ENCODE measurements at places on chromosomes 13 and 19.

DNA sequence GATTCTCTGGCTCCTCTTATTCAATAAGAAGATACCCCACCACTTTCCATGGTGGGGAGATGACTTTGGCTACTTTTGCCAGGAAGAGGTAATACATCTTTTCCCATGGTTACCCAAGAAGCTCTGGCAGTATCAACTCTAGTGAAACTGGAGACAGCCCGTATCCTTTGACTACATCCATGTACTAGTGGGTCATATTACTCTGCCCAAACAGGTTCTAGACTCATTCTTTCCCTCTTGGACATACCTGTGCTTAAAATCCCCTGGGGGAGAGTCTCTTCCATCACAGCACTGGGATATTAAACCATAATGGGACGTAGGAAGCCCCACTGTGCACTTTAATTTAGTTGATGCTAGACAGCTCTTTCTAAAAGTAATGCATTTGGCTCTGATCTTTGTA, 144.7 kb upstream of the KLF12 start:
- DNase-seq: no peak

DNA sequence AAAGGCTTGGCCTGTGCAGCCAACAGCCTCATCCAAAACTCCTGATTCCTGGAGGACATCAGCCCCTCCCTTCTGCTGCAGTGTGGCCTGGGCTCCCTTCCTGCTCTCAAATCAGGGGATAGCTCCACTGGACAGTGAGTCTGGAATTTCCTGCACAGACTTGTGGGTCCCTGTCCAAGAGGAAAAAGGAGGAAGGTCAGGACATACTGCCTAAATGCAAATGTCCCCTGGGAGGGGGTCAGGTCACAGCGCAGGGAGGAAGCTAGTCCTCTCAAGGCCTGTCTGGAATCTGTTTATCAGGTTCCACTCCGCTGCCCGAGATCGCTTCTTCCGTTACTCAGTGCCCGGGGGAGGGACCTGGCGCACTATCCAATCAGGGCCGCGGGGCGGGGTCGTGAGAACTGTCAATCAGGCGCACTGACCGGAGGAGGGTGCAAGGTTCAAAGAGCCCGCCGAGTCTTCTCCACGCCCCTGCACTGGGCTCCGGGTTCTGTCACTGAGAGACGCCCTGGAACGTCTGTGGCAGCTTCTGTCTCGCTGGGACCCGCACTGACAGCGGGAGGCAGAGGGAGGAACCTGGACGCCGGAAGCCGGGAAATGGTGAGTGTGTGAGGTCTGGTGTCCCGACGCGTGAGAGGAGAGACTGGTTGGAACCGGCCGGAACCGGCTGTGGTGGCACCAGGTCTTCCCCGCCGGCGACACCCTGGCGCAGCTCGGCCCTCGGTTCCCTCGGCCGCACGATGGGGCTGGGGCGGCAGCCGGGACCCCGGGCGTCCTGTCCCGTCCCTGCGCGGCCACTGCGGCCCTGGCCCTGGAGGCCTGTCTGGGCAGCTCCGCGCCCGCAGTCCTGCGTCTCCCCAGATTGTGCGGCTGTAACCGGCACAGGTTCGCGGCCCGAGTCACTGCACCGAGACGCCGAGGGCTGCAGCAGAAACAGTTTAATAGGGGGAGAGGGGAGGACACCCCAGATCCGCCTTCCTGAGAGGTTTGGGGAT, at the start of gene ZNF441:
TSS of gene ZNF441 (plus strand) at position 404 of the 995 bp plus-strand sequence. CDS start at position 598, 194 bp downstream.
- peak; percentile 88 for DNase-seq

GRCh38 chr19:2016041-2016807, 710 bp upstream of the BTBD2 start:
- no peak for DNase-seq

DNA sequence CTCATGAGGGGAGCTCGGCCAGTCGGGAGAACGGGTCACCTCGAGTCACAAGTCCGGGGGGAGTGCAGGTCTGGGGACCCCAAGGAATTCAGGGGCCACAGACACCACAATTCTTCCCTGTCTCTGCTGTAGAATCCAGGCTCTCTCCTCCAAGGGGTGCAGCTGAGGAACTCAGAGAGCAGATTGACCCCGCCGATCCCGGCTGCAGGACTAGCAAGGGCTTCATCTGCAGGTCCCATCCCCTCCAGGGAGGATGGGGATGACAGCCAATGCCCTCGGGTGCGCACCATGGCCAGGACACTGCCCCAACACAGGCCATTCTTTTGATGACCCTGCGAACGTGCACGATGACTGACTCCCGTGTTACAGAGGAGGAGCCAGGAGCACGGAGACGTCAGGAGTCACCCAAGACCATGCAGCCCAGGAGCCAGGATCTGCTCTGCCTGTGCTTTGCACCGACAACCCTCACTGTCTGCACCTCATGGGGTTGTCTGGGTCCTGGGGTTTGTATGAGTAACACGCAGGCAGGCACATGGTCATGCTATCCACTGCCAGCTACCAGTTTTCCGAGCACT, 48.5 kb upstream of the TUBGCP3 start:
- DNase-seq: no peak

- peak; percentile 25 for DNase-seq
These were observed 17.2 kb upstream of the DACT3 start for GRCh38 chr19:46678110-46678732.

DNA sequence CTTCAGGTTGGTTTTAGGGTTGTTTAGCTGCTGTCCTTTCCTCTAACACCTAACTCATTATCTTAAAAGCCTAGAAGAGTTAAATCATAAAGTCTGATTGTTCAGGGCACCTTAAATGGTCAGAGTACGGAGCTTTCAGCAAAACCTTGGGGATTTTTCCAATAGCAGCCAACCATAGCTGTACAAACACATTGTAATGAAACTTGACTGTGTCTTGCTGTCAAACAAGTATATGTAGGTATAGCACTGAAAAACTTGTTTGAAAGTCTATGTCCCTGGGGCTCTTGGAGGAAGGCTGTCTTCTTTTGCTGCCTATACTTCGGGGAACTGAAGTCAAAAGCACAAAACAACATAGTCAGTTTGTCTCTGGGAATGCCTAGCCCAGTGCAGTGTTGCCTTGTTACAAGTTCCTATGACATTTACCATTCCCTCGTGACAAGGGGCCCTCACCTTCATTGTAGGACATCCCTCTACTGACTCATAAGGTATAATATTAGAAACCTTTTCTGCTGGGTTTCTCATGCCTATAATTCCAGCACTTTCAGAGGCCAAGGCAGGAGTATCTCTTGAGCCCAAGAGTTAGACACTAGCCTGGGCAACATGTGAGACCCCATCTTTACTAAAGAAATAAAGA, 474.5 kb upstream of the NBEA start:
- DNase-seq: no peak

- no peak for DNase-seq
These were observed 8.4 kb downstream of the GIPC1 start for GRCh38 chr19:14487370-14488125.

- DNase-seq: no peak
These were observed 15.0 kb upstream of the ALOX5AP start for GRCh38 chr13:30720172-30720869.

- no peak for DNase-seq
These were observed 56.8 kb upstream of the KATNAL1 start for GRCh38 chr13:30364133-30364532.

GRCh38 chr19:19750842-19751790, 18.2 kb upstream of the ZNF14 start:
- no peak for DNase-seq

GRCh38 chr19:12484011-12484370, 625 bp downstream of the ZNF709 start:
- no peak for DNase-seq

- DNase-seq: no peak
These were observed 69.5 kb downstream of the PTPRS start for GRCh38 chr19:5271145-5271544.

- DNase-seq: no peak
These were observed 18.1 kb downstream of the ESD start for GRCh38 chr13:46778890-46779289.

DNA sequence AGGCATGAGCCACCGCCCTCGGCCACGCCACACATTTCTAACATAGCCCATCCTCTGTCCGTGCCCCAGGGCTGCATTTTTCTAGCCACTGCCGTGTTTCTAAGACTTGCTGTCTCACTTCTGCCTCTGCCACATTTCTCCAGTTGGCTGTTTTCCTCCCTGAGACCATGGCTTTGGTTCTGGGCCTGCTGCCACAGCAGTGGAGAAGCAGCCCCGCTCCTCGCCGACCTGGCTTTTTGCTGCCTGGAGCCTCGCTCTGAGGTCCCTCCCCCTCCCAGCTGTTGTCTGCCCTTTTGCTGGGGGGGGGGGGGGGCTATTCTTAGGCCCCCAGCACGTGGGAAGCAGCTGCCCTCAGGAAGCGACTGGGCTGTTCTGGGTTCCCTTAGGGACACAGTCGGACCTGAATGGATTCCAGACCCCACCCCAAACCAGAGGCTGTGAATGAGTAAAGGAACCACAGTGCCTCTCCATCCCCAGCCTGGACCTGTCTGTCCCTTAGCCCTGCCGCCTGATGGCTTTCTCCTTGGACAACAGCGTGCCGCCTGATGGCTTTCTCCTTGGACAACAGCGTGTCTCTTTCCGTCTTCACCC, 3.3 kb downstream of the GYS1 start:
- no peak for DNase-seq

- DNase-seq: no peak
These were observed 149.8 kb downstream of the ZIC5 start for GRCh38 chr13:99821741-99822140.

- DNase-seq: no peak
These were observed 4.1 kb downstream of the HMG20B start for GRCh38 chr19:3576696-3577443.

Measured in activated T-helper 1 cell treated with anti-CD3 and anti-CD28 coated beads, Interleukin-2, amount 50 U/mL, for 16 hours (primary cell).